ENCODE measurements at places on chromosomes 7 and 10. TPM values are rescaled to one million over a fixed set of nuclear protein-coding genes. Genes with fewer than 3 reads are reported as not detected.

GRCh38 chr10:1635340-1635739 lies 102.0 kb downstream of the ADARB2 start:
- DNase-seq = no peak

DNA sequence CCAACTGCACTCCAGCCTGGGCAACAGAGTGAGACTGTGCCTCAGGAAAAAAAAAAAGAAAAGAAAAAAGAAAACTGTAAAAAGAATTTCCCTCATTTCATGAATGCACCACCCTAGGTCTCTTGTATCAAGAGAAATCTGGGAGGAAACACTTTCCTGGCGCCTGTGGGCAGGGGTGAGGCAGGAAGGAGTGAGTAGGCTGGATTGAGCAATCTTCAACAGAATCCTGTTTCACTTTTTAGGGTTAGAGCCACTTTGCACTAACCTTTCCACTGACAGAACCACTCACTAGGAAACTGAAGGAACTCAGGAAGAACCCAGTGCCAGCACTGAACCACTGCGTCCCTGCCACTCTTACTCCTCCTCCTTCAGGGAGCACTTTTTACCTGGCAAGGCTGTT lies 282.1 kb downstream of the CCDC3 start:
- no peak for DNase-seq

Gene SPDYE16
- total RNA-seq = 0.31 TPM

Gene PAPOLB
- 0.06 TPM for total RNA-seq

DNA sequence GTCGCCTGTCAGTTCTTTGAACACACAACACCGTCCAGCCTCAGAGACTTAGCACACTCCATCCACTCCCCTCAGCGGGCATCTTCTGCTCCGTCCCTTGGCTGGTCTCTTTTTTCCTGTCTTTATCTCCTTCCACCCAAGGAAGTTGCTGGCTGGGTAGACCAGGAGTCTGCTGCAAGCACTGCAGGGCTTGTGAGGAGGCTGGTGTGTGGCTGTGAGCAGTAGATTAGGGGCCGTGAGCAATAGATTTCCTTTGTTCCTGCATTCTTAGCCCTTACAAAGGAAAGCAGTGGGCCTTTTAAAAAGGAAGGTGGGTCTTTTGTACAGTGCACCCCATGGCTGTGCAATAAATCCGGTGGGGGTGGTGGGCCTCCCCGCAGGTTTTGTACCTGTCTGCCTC lies 100.3 kb upstream of the BTBD16 start:
- no peak for DNase-seq

DNA sequence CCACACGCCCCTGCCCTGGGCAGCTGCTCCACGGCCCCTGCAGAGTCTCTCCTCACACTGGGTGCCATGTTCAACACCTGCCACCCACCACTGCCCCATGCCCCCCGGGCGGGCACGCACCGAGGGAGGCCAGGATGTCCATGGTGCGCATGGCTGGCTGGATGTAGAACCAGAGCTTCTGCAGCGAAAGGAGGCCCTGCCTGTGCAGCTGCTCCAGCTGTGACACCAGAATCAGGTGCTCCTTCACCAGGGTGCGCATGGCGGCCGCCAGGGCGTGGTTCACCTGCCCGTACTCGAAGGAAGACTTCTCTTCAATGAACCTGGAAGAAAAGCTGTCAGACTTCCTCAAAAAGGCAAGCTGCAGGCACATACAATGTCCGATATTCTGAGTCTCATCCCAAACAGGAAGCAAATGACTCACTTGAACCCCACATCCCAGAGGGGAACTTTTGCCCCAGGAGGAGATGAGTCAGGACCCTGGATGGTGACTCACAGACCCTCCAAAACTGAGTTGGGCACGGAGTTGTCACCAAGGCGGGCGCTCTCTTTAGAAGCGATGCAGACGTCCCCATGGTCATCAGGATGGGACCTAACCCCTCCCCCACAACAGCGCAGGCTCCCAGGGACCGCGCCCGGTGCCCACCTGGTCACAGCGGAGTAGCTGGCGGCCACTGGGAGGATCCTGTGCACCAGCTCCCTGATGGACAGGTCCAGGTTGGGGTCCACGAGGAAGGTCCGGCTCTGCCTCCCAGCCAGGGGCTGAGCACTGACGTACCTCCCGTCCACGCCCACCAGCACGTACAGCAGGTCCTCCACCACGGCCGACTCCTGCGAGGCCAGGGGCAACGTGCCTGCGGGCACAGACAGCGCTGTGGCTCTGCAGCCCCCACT lies 15.5 kb downstream of the TUBGCP2 start:
- no peak for DNase-seq

Measured in kidney (tissue), 22 donors.